ENCODE measurements at places on chromosomes 16 and 17.

GRCh38 chr16:15916323-15916722 is 27.9 kb upstream of the CEP20 start:
- no peak for DNase-seq

DNA sequence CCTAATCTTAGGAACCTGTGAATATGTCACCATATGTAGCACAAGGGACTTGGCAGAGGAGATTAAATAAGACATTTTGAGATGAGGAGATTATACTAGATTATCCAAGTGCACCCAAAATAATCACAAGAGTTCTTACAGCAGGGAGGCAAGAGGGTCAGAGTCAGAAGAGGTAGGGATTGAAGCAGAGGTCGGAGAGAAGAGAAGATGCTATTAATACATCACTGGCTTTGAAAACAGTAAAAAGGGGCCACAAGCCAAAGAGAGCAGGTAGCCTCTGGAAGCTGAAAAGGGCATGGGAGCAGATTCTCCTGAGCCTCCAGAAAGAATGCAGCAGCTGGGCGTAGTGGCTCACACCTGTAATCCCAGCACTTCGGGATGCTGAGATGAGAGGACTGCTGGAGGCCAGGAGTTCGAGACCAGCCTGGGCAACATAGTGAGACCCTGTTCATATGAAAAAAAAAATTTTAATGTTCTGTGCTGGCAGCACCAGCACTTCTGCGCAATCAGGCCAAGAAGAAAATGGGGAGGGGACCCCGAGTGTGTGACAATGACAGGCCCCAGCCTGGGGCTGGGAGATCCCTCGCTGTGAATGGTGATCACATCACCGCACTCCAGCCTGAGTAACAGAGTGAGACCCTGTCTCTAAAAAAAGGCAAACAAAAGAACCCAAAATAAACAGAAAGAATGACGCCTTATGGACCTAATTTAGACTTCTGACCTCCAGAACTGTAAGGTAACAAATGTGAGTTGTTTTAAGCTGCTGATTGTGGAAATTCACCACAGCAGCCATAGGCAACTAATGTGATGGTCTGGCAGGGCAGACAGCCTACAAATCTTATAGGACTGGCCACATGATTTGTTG is 275.4 kb downstream of the MRTFB start:
- DNase-seq, result no peak

DNA sequence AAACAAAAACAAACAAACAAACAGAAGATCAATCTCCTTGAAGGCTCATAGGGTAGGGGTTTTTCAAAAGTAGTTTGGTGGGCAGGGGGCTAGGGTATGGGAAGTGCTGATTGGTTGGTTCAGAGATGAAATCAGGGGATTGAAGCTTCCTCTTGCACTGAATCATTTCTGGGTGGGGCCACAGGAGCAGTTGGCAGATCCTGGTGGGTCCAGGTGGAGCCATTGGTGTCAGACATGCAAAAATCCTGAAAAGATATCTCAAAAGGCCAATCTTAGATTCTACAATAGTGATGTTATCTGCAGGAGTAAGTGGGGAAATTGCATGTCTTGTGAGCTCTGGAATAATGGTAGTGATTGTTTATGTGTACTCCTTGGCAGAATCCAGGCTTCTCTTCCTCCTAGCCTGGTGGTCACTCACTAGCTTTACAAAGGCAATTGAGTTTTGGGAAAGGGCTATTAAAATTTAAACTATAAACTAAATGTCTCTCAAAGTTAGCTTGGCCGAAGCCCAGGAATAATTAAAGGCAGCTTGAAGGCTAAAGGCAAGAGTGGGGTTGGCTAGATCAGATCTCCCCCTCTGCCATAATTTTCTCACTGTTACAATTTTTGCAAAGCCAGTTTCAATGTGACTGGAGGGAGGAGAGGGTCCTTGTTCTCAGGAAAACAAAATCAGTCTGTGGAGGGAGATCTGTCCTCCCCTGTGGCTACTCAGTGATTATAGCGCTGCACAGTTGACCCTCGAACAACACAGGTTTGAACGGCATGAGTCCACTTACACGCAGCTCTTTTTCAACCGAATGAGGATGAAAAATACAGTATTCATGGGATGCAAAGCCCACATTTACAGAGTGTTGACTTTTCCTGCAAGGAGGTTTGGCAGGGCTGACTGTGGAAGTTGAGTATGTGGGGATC is 45.2 kb downstream of the RNF112 start:
- DNase-seq, result no peak

DNA sequence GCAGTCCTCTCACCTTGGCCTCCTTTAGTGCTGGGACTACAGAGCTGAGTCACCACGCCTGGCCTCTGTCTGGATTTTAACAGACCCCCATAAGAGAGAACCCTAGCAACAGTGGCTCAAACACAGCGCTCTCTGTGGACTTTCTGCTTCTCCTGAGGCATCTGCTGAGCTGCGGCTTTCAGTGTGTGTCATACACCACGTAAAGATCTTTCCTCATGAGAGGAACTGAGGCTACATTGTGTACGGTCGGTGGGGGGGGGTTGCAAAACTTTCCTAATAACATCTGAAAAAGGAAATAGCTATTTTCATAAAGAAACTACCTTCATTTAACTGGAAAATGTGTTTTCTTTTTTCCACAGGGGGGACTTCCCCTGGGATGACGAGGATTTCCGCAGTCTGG is 32.9 kb downstream of the DEF8 start:
- DNase-seq, result no peak
